Activated CD4-positive, alpha-beta T cell treated with anti-CD3 and anti-CD28 coated beads, Interleukin-2, amount 50 U/mL, for 1 hour (primary cell): ENCODE measurements at places on chromosomes 2 and 18.

DNA sequence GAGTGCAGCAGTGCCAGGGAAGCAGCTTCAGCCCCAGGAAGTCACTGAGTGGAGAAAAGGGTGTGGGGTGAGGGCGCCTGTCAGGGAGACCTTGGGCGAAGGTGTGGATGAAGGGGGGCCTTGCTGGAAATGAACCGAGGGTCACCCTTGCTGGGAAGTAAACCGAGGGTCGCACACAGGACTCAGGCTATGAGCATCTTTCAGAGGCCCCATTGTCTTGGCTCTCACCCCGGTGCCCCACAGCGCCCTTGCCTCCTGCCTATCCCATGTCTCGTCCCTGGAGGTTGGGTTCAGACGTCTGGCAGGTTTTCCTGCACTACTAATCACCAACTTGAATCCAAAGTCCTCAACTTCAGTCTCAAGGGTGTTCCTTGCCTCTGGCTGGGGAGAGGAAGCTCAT is 122.8 kb upstream of the PXDN start:
- no peak for DNase-seq

DNA sequence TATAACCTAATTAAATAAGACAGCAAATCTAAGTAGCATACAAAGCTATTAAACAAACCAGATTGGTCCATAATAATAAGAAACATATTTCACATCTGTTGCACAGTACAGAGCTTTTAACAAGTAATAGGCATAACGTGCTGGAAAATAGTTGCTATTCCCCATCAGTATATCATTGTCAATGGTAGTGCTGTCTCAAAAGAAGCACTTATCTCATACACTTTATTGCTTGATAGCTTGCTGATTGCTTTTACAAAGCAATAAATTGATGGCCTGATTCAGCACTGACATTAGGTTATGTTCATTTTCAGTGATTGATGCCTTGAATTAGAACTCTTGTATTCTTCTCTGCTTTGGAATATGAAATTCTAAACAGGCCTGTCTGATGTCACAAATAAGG is 641.7 kb downstream of the CBLN2 start:
- DNase-seq, result no peak

GRCh38 chr2:101811226-101812015 is 113.9 kb downstream of the MAP4K4 start:
- DNase-seq, result no peak

DNA sequence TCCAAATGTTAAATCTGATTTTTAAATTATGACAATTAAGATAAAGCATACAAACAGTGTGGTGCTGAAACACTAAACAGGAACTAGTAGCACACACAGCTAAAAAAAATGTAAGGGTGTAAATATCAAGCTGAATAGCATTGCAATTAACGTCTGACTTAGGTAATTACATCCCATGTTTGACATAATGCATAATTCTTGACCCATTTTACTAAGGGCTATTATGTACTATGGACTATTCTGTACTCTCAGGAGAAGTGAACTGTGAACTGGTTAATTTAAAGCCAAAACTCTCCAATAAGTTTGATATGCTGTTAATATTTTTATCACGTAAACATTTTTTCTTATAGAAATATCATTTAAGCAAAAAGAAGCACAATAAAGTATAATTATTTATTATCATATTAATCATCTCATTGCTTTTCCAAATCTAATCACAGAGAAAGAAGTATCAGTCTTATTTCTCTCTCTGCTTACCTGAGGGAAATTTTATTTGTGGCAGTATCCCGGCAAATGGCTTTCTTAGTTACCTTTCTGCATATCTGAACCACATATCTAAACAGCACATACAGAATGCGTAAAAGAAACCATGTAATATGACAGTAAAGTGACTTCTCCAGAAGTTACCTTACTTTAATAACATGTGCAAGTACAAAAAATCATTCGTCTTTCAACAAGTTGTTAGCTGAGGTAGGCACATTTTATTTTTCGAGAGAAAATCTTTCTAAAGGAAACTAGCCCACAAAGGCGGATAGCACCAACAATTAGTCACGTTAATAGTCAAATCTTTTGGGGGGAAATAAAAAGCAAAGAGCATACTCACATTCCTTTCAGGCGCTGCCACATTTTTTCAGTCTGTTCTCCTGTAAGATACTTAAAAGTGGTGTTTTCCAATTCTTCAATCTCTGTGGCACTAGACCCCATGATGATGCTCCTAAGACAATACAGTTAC is 94.9 kb upstream of the PDE1A start:
- DNase-seq, result no peak

DNA sequence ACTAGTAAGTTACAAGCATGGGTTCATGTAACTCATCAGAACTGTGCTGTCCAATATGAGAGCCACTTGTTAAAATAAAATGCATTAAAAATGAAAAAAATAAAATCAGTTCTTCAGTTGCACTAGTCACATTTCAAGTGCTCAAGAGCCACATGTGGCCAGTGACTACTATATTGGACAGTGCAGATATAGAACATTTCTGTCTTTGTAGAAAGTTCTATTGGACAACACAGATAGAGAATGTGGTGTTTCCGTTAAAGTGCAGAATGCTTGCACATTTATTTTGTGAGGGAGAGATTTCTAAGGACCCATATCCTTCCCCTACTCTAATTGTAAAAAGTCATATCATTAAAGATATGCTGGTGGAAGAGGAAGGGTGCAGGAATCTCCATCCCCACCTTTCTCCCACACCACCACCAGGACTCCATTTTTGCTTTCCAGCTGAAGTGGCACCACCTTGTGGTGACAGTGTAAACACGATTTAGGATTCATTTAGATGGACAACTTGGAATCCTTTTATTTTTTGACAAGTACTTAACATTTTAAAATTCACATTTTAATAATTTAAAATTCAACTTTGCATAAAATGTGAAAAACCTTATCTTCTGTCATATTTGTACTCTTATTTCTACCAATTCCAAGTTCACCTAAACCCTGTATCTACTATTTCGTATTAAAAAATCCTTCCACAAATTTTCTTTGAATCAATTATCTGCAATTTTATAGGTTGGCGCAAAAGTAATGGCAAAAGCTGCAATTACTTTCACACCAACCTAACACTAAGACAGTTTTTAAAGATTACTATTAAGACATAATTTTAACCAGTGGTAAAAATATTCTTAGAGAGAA is 9.4 kb upstream of the CD302 start:
- DNase-seq, result no peak

DNA sequence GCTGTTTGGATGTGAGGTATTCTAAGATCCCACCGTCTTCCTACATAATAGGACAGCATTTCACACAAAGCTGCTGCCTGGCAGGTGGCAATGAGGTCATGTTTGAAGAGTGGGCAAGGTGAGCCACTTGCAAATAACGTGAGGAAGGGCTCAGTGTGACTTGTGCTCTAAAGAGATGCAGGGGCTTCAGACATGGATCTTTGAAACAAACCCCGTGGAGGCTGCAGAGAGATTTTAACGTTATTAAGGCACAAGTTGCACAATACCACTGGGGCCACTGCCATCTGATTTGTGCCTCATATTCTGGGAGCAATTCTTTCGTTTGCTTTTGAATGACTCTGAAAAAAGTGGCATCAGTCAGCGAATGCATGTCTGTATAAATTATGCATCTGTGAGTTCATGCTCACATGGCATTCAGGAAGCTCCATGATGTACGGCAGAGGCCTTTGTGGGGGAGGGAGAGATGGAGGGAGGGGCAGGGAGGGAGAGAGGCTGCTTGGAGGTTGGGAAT is 362.0 kb downstream of the SOX11 start:
- no peak for DNase-seq

- DNase-seq, result no peak
These were observed 208.9 kb downstream of the KLHL29 start for GRCh38 chr2:23593752-23594459.

DNA sequence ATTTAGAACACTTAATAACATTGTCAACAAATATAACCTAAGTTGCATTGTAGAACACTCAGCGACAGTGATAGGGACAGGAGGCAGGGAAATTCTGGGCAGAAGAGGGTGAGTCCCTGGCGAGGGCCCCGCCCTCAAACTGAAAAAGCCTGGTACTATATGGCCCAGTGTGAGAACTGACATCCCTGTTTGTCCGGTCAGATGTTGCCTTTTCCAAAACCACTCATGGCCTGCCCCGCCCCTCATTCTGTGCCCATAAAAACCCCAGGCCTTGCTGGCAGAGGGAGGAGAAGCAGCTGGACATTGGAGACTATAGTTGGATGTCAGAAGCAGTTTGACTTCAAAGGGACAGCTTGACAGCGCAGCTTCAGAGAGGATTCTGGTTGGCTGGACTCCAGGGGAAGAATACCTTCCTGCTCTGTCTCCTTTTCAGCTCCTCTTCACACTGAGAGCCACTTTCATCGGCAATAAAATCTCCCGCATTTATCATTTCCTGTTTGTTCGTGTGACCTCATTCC is 47.0 kb downstream of the FAM117B start:
- no peak for DNase-seq

GRCh38 chr2:48854681-48855080 is 99.2 kb upstream of the LHCGR start:
- no peak for DNase-seq

DNA sequence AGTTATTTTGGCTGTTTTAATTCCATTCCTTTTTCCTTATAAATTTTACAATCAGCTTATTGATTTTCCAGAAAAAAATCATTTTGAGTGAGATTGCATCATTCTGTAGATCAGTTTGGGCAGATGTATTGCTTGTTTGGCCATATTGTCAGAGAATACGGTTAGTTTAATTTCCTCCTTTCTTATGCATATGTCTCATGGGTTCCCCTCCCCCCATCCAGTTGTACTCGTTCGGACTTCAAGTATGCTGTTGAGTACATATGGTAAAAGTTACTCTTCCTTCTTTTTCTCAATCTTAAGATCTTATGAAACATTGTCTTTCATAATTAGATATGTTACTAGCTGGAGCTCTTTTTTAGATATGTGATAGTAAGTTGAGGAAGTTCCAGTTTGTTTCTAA is 131.2 kb upstream of the TTC27 start:
- DNase-seq, result no peak
